DMS 273 treated with DMSO at 0.1 percent for 48 hours (cell line): ENCODE measurements at places on chromosomes 13 and 19.

- DNase-seq = no peak
Observed at GRCh38 chr13:43167731-43168130, 144.3 kb downstream of the DNAJC15 start.

DNA sequence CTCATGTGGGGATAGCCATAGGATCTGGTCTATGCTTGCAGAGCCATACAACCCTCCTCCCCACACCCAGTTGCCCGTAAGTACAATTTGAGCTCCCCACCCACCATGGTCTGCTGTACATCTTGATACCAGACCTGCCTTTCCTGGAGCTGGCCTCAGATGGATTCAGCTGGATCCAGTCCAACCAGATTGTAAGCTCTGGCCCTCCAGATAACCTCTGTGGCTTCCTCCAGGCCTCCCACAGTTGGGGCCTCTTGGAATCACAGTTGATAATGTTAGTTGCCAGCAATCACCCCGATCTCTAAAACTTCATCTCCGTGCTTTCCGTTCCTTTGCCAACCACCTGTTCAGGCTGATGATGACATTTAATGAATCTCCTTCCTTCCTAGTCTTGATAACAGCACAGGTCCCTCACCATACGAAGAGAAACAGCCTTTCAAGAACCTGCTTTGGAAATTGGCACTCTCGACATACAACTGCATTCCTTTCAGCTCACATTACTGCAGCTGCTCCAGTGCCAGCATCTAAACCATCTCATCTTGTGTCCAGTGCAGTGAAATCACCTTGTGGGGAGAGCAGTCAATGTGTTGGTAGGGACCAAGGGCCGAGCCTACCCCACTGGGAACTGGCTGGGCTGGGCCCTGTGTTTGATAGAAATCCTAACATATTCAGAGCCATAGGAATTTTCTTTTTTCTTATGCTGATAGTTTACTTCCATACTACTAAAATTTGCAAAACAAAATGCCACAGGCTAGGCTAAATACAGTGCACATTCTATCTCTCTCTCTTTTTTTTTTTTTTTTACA lies 15.1 kb upstream of the FOXO1 start:
- no peak for DNase-seq

DNA sequence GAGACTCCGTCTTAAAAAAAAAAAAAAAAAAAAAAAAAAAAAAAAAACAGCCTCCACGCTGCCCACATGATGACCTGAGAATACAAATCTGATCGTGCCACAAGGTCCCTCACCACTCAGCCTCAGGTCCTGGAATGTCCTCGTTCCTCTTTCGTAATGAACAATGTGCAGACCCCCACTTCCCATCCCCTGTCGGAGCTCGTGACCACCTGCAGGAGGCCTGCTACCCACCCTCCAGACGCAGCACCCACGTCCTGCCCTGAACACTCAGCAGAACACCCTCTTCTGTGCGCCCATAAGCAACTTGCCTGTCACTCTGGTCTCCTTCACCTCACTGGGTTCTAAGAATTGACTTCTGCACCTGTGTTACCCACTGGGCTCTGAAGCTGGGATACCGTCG lies 166.4 kb downstream of the KATNAL1 start:
- DNase-seq = no peak

DNA sequence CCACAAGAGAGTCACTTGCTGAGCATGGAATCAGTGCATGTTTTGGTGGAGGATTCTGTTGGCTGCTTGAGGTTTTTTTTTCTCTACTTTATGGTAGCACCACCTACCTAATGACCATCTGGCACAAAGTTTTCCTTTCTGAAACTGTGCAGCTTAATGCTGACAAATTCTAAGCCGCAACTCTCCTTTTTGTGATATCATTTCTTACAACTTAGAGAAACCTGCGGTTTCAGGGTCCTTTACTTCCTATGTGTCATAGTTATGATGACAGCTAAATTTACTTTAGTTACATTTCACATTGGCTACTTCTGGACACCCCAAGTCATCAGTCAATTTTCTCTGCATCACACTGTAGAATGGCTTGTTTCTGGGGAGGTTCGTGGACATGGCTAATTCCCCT lies 115.4 kb upstream of the TMTC4 start:
- peak; percentile 32 for DNase-seq

DNA sequence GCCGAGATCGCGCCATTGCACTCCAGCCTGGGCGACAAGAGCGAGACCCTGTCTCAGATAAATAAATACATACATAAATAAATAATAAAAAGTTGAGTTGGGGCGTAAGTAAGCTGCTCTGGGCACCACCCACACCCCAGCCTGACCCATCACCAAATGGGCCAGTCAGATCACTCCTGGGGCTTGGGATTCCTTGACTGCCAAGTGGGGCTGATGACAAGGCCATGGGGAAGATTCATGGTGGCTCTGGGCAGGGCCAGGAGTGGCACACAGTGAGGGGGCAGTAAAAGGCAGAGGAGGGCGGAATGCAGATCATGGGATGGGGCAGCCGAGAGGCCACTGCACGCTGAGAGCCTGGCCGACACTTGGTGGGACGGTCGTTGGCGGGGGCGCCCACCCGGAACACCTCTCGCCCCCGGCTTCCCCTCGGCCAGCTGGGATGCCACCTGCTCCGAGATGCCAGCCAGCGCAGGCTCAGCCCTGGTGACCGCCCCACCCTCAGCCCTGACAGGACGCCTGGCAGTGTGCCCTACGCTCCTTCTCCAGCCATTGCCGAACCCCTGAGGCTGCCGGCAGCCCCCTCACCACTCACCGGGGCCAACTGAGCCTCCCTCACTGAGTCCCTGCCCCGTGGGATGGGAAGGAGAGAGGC lies 10.9 kb downstream of the ZNF653 start:
- peak; percentile 76 for DNase-seq

DNA sequence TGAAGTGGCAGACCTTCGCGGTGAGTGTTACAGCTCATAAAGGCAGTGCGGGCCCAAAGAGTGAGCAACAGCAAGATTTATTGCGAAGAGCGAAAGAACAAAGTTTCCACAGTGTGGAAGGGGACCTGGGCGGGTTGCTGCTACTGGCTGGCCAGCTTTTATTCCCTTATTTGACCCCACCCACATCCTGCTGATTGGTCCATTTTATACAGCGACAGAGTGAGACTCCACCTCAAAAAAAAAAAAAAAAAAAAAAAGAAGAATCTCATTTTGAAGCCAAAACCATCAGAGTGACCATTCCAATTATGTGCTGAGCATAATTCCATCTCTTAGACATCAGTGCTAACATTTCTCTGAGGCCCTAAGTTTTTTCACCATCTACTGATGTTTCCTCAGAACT lies 1.9 kb upstream of the ZNF552 start:
- DNase-seq = no peak

GRCh38 chr13:66689628-66690027 lies 540.5 kb downstream of the PCDH9 start:
- no peak for DNase-seq

DNA sequence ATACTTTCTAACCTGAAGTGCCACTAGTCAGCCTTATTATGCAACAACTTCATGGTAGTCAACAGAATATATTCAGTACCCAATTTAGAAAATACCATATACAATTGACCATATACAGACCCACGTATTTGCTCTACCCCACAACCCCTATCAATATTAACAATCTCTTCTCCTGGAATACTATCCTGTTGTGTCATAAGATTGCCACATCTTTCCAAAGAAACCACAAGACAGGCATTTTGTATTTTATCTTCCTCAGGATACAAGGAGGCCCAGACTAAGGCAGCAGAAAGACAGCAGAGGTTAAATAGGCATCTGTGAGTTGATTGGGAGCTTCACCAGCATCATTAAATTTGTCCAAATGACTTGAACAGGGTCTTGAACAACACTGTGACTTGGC lies 4.5 kb downstream of the SPART start:
- DNase-seq = no peak

GRCh38 chr13:54210397-54211049 lies 1181.9 kb downstream of the OLFM4 start:
- no peak for DNase-seq

- no peak for DNase-seq
Observed at GRCh38 chr13:98810746-98811145, 58.3 kb upstream of the SLC15A1 start.

DNA sequence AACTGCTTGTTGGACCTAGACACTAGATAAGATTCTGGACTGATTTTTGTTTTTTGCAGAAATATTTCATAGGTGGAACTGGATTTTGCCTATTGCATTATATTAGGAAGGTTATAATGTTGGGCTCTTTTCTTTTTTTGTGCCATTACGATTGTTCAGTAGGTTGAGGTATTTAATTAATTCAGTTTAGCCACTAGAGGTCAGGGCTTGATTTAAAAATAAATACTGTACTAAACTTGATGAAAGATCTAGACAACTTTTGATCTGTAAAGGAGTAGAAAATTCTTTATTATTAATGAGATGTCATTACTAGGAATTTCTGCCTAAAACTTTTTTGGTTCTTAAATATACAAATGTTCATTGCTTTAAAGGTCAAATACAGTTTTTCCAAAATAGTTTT lies 15.2 kb upstream of the SUPT20H start:
- no peak for DNase-seq

DNA sequence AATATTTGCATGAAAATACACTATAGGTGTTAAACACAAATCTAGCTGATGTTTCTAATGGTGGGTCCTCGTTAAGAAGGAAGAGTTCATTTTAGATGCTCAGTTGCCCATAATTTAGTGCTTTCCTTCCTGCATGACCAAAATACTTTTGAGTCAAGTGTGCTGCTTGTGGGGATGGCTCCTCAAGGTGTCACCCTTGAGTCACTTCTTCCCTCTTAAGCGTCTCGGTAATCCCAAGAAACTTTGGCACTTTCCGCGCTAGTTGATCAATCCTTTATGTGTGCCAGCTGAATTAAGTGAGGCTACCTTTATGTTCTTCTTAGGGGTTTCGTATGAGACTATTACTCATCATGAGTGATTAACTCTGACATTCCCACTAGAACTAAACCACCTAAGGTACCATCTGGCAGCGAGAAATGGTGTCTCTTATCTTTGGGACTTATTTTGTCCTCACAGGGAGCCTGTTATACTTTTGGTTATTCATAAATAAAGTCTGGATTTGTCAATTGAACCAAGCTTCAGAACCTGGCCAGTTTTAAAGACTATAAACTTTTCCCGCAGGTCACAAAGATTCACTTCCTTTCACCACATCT lies 106.8 kb downstream of the NHLRC3 start:
- no peak for DNase-seq

- DNase-seq = no peak
Observed at GRCh38 chr13:32147976-32148375, 116.4 kb downstream of the FRY start.

DNA sequence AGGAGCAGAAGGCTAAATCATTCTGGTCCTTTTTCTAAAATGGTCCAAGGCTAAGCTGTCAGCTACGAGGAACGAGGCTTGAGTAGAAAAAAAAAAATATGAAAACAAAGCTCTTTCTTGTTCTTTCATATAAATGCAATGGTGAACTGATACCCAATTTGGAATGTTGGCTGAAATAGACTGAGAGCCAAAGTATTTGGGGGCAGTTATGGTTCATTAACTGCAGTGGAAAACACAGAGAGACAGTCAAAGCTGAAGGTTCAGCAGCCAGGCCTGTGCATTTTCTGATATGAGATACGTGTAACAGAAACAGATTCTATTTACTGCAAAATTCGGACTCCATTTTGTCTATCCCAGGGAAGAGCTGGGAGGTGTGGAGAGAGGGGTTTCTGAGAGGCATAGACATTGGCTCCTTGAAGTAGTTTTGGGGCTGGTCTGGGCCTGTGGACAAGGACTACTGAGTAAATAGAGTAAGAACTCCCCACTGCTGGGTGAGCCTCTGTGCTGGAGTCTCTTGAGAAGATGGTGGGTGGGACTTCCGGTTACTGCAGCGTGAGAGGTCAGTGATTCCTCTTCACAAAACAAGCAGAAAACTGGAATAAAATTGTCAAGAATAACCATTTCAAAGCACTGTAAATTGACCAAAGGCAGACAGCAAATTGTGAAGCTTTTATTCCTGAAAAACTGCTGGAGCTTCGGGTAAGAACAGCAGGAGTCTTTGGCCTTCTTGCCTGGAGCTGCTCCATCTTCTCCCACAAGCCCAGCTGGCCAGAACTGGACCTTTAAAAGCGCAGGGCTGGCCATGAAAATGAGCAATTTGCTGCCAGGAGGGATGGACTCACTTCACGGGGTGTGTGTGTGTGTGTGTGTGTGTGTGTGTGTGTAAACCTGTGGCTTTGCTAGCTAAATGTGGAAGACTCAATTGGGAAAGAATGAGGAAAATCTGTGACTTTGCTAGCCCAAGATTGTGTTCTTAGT lies 43.1 kb upstream of the CNMD start:
- no peak for DNase-seq

GRCh38 chr19:56111601-56112312 lies 9.3 kb downstream of the ZNF787 start:
- DNase-seq = no peak

- no peak for DNase-seq
Observed at GRCh38 chr13:35723821-35724220, 247.3 kb upstream of the MAB21L1 start.

GRCh38 chr19:18741124-18742121 lies 49.7 kb downstream of the COMP start:
- no peak for DNase-seq

DNA sequence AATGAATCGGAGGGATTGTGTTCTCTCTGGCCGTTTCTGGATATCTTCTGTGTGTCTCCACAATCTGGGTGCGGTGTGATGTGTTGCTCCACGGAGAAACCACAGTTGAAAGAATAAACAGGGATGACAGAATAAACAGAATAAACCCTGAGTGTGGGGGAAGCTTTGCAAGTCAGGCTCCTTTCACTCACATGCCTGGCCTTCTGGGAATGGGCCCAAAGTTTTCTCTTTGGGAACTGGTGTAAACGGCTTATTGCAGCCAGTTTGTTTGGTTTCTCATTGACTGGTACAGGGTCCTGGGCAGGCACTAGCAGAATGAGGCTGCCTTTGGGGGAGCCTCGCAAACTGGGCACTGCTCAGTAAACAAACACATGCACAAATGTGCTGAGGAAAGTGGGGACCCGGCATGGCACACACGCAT lies 324.7 kb downstream of the DLEU7 start:
- no peak for DNase-seq

DNA sequence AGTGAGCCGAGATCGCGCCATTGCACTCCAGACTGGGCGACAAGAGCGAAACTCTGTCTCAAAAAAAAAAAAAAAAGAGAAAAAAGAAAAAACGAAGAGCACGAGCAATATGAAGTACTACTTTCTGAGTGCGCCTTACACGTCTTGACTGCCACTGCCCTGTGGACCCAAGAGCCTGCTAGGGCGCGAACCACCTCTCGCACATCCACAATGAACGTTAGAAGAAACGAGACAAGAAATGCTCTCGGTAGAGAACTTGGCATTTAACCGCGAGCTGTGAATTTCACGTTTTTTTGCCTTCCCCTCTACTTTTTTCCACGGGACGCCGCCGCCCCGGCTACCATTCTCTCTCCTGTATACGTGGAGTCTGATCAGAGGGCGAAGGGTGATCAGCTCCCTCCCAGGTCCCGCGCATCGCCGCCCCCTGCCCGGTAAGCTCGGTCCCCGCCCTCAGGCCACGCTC lies 454 bp downstream of the TIMM44 start:
- no peak for DNase-seq

- DNase-seq = no peak
Observed at GRCh38 chr13:50156561-50157127, 141.4 kb downstream of the KCNRG start.
